ENCODE measurements at places on chromosomes 5 and 9. TPM values are rescaled to one million over a fixed set of nuclear protein-coding genes. Genes with fewer than 3 reads are reported as not detected.
A peak's percentile ranks its signal among the peaks of the same experiment; 100 is the strongest.

Gene TCF7
- total RNA-seq, result 1.2 TPM

GRCh38 chr5:150642991-150643710 is 2.7 kb downstream of the SYNPO start:
- H3K27me3 ChIP-seq, result no peaks in the 10 kb centered on the region
- peak; percentile 22 for DNase-seq
- H3K27ac ChIP-seq, result peak overlapping the region; percentile 95
- peak overlapping the region; percentile 89 for H3K4me3 ChIP-seq

- no peaks in the 10 kb centered on the region for H3K36me3 ChIP-seq
- no peak for DNase-seq
- H3K4me1 ChIP-seq, result peaks cover 15% of the 10 kb centered on the region
- H3K27ac ChIP-seq, result peak overlapping the region; percentile 28
- H3K27me3 ChIP-seq, result no peaks in the 10 kb centered on the region
Observed at GRCh38 chr9:37550781-37551180, 25.4 kb downstream of the FBXO10 start.

GRCh38 chr9:13266167-13266566 is 13.3 kb downstream of the MPDZ start:
- peak overlapping the region; percentile 30 for H3K4me3 ChIP-seq
- peak overlapping the region; percentile 52 for H3K27ac ChIP-seq
- no peaks in the 10 kb centered on the region for H3K36me3 ChIP-seq
- no peak for DNase-seq

DNA sequence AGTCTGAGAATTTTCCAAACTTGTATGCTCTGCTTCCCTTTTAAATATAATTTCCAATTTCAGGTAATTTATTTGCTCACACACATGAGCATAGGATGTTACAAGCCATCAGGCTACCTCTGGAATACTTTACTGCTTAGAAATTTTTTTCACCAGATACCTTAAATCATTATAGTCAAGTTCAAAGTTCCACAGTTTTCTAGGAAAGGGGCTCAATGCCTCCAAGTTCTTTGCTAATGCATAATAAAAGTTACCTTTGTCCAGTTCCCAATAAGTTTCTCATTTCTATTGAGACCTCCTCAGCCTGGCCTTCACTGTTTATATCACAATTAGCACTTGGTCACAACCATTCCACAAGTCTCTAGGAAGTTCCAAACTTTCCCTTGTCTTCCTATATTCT is 16.2 kb upstream of the UGT3A1 start:
- H3K36me3 ChIP-seq, result no peaks in the 10 kb centered on the region
- H3K4me3 ChIP-seq, result no peak overlapping the region
- peaks cover 12% of the 10 kb centered on the region for H3K27me3 ChIP-seq
- H3K27ac ChIP-seq, result no peak overlapping the region
- no peaks in the 10 kb centered on the region for H3K4me1 ChIP-seq

- DNase-seq, result no peak
- H3K27me3 ChIP-seq, result no peaks in the 10 kb centered on the region
- H3K36me3 ChIP-seq, result no peaks in the 10 kb centered on the region
Observed at GRCh38 chr9:136664000-136664915, 1.5 kb downstream of the EGFL7 start.

Gene SHLD3
- total RNA-seq, result 2.9 TPM

DNA sequence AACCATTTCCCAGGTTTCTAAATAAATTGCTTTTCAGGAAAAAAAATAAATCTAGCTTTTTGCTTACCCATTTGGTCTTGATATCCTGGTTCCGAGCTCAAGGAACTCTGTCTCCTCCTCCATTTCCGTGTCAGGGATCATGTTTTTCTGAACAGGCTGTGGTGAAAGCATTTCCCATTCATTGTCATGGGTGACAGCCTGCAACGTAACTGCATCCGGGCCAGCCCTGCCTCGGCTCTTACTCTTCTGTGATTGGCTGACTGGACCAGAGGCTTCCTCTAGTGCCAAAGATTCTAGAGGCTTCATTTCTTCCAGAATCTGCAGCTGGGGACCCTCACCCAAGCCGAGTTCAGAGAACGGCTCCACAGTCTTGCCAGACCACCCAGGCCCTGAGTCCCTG is 61.0 kb upstream of the PCA3 start:
- peaks cover 31% of the 10 kb centered on the region for H3K27me3 ChIP-seq
- H3K4me1 ChIP-seq, result peaks cover 16% of the 10 kb centered on the region
- H3K36me3 ChIP-seq, result no peaks in the 10 kb centered on the region
- DNase-seq, result no peak
- no peak overlapping the region for H3K4me3 ChIP-seq

DNA sequence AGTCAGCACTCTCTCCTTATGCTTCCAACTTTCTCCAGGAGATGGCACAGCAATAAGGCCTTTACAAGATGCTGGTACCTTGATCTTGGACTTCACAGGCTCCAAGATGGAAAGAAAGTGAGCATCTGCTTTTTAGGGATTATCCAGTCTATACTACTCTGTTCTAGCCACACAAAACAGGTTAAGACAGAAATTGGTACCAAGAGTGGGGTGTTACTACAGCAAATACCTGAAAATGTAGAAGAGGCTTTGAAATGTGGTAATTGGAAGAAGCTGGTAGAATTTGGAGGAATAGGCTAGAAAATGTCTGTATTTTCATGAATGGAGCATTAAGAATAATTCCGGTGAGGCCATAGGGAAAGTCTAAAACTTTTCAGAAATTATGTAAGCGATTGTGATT is 484.8 kb upstream of the GRIA1 start:
- H3K27ac ChIP-seq, result no peak overlapping the region
- no peaks in the 10 kb centered on the region for H3K36me3 ChIP-seq
- DNase-seq, result no peak
- H3K27me3 ChIP-seq, result no peaks in the 10 kb centered on the region

DNA sequence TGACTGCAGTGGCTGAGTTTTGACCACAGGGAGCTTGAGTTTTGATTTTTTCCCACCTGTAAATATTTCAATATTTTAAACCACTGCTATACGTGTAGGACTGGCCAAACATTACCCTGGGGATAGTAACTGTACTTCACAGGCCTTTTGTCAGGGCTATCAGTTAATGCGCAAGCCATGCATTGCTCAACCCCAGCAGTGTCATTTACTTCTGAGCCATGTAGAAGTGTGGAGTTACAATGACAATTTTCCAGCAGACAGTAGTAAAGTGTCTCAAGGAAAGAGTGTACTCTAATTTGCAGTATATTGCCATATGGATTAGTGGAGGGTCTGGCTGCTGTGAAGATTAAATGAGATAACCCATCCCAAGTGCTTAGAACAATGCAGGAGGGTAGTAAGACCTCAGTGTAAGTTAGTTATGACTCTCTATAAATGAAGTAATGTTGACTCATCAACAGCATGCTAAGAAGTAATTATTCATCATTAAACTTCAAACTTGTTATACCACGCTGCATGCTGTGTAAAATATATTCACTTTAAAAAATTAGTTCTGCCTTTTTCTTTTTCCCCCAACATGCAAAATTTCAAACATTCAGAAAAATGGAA is 489.2 kb downstream of the KDM4C start:
- no peak overlapping the region for H3K27ac ChIP-seq
- peaks cover 14% of the 10 kb centered on the region for H3K27me3 ChIP-seq
- no peak for DNase-seq
- no peaks in the 10 kb centered on the region for H3K36me3 ChIP-seq

Gene ENHO
- total RNA-seq, result 1.6 TPM

GRCh38 chr5:28313953-28314352 is 1275.6 kb upstream of the CDH9 start:
- DNase-seq, result no peak
- no peaks in the 10 kb centered on the region for H3K27me3 ChIP-seq
- H3K36me3 ChIP-seq, result no peaks in the 10 kb centered on the region
- H3K27ac ChIP-seq, result no peak overlapping the region
- no peaks in the 10 kb centered on the region for H3K4me1 ChIP-seq
- H3K4me3 ChIP-seq, result no peak overlapping the region

Gene BARHL1
- not detected for total RNA-seq

DNA sequence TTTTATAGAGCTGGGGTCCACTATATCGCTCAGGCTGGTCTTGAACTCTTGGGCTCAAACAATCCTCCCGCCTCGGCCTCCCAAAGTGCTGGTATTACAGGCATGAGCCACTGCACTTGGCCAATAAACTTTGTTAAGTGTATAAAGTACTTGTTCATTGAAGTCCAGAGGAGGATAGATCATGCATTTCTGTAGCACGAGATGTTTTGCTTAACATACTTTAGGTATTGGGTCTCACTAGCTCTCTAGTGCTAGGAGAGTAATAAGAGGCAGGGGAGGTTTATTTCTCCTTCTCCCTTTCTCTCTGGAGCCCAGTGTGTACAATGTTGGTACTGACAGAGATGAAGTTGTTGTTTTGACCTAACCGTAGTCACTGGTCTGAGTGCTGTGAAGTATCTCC is 125.6 kb upstream of the KLF9 start:
- H3K4me3 ChIP-seq, result no peak overlapping the region
- H3K36me3 ChIP-seq, result no peaks in the 10 kb centered on the region
- H3K27me3 ChIP-seq, result no peaks in the 10 kb centered on the region
- no peak overlapping the region for H3K27ac ChIP-seq
- peaks cover 33% of the 10 kb centered on the region for H3K4me1 ChIP-seq
